ENCODE measurements at places on chromosomes 12 and 14. TPM values are rescaled to one million over a fixed set of nuclear protein-coding genes. Genes with fewer than 3 reads are reported as not detected.

Gene RND1
- 9.9 TPM for total RNA-seq

GRCh38 chr12:58405363-58405762 is 464.0 kb downstream of the ATP23 start:
- no peak for DNase-seq

Gene RASSF9
- 2.2 TPM for total RNA-seq

DNA sequence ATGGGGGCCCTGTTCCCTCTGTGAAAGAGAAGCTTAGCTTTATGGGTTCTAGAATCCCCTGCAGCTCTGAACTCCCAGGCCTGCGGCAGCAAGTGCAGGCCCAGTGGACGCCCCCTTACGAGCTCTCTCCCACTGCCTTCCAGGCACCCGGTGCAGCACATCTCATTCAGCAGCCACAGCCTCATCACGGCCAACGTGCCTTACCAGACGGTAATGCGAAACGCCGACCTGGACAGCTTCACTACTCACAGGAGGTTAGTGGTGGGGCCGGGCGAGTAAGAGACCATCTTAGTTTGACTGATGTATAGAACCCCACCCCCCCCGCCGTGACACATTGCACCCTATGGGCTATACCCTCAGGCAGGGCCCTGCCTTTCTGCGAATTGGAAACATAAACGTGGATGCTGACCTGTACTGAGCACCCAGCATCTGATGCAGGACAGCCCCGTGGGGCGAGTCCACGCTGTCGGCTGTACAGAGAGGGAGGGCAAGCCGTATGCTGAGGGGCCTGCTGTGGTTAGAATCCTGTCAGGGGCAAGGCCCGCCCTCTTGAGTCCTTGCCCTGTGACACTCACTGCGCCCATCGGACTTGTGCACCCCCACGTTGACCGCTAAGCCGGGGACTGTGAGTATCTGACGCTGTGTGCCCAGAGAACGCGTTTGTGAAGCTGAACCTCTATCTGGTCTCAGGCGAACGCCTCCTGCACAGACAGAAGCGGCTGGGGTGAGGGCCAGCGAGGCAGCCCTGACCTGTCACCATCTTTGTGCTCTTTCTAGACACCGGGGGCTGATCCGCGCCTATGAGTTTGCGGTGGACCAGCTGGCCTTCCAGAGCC is 71.7 kb downstream of the TESC start:
- no peak for DNase-seq

GRCh38 chr12:46744283-46744682 is 81.5 kb downstream of the SLC38A4 start:
- DNase-seq: no peak

- DNase-seq: no peak
These were observed 17.4 kb downstream of the CNOT2 start for GRCh38 chr12:70260646-70261045.

All from kidney epithelial cell (primary cell).